Tibial artery (tissue), 4 donors: ENCODE measurements at places on chromosomes 4 and X.

- H3K4me3 ChIP-seq = no peak overlapping the region
- no peak overlapping the region for H3K27ac ChIP-seq
- H3K36me3 ChIP-seq = no peaks in the 10 kb centered on the region
- H3K4me1 ChIP-seq = no peaks in the 10 kb centered on the region
- H3K27me3 ChIP-seq = no peaks in the 10 kb centered on the region
Observed at GRCh38 chr4:16725252-16725651, 173.2 kb downstream of the LDB2 start.

DNA sequence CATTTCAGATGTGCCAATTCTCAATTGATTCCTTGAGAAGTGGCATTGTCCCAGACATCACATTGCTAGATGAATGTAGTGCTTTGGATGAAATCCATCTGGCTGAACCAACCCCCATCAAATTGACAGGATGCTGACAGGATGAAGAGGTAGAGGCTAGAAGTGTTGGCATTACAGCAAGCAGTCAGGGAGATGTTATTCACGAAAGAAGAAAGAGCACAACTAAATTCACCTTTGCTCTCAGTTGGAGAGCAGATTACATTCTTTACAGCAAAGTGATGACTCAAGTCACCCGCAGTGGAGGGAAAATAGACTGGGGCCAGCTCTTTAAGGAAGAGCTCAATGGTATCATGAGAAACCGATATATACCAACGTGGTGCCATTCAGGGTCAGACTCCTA lies 259.6 kb downstream of the C4orf33 start:
- no peak overlapping the region for H3K27ac ChIP-seq
- H3K36me3 ChIP-seq = no peaks in the 10 kb centered on the region
- no peak for DNase-seq
- H3K4me3 ChIP-seq = no peak overlapping the region
- H3K4me1 ChIP-seq = peaks cover 6% of the 10 kb centered on the region

GRCh38 chrX:40845331-40845911 lies 110.1 kb upstream of the MED14 start:
- H3K4me1 ChIP-seq = no peaks in the 10 kb centered on the region
- no peak for DNase-seq
- no peaks in the 10 kb centered on the region for H3K36me3 ChIP-seq
- peak overlapping the region; percentile 14 for H3K4me3 ChIP-seq
- H3K27ac ChIP-seq = peak overlapping the region; percentile 6
- H3K27me3 ChIP-seq = no peaks in the 10 kb centered on the region

- H3K4me3 ChIP-seq = no peak overlapping the region
- no peak overlapping the region for H3K27ac ChIP-seq
- H3K27me3 ChIP-seq = no peaks in the 10 kb centered on the region
- H3K4me1 ChIP-seq = no peaks in the 10 kb centered on the region
- DNase-seq = no peak
Observed at GRCh38 chr4:70743731-70744130, 22.0 kb downstream of the RUFY3 start.

GRCh38 chr4:108432418-108432817 lies 188.0 kb upstream of the RPL34 start:
- no peaks in the 10 kb centered on the region for H3K36me3 ChIP-seq
- no peak for DNase-seq
- H3K27me3 ChIP-seq = no peaks in the 10 kb centered on the region

DNA sequence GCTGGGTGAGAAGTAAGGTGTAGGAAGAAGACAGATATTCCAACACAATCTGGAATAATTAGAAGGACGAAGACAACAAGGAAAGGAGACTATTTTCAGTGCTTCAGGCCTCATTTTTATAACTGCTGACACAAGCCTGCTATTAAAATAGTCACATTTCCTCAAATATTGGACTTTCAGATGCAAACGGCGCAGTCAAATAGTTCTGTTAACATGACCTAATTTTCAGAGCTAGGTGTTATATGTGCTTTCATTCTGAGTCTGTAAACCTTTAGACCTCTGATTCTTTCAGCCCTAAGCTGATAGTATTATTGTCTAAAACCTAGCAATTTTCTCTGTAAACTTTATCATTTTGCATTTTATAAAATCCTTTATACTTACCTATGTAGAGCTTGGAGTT lies 261.5 kb downstream of the IL1RAPL1 start:
- no peak overlapping the region for H3K27ac ChIP-seq
- no peaks in the 10 kb centered on the region for H3K36me3 ChIP-seq
- no peak for DNase-seq
- H3K27me3 ChIP-seq = no peaks in the 10 kb centered on the region

- H3K4me1 ChIP-seq = no peaks in the 10 kb centered on the region
- no peak overlapping the region for H3K4me3 ChIP-seq
- H3K27ac ChIP-seq = no peak overlapping the region
- no peak for DNase-seq
Observed at GRCh38 chr4:19195696-19196095, 1056.0 kb upstream of the SLIT2 start.

DNA sequence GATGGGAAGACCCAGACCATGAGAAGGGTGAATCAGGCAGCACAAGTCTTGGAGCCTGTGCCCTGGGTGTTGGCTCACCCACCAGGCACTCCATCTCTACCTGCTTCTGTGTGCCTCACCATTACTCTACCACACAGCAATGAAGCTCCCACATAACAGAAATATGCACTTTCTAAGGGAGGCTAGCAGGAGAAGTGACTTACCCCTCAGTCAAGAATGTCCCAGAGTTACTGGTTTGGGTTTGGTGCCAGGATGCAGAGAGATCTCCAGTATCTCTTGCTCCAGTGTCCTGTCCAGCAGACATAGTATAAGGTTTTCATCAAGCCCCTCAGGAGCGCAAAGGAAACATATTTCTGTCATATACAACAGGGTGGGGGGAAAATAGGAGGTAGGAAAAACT lies 11.3 kb upstream of the RAB40A start:
- no peak overlapping the region for H3K4me3 ChIP-seq
- DNase-seq = no peak
- no peaks in the 10 kb centered on the region for H3K36me3 ChIP-seq
- H3K4me1 ChIP-seq = no peaks in the 10 kb centered on the region
- no peak overlapping the region for H3K27ac ChIP-seq

GRCh38 chrX:153774576-153775292 lies 6.1 kb upstream of the SRPK3 start:
- no peak for DNase-seq
- H3K4me3 ChIP-seq = no peak overlapping the region
- no peaks in the 10 kb centered on the region for H3K4me1 ChIP-seq
- peaks cover 55% of the 10 kb centered on the region for H3K36me3 ChIP-seq
- H3K27me3 ChIP-seq = no peaks in the 10 kb centered on the region

- no peaks in the 10 kb centered on the region for H3K27me3 ChIP-seq
- DNase-seq = peak; percentile 36
- no peak overlapping the region for H3K4me3 ChIP-seq
- no peaks in the 10 kb centered on the region for H3K4me1 ChIP-seq
- H3K36me3 ChIP-seq = peaks cover 11% of the 10 kb centered on the region
Observed at GRCh38 chrX:119004920-119005524, 30.6 kb downstream of the LONRF3 start.

DNA sequence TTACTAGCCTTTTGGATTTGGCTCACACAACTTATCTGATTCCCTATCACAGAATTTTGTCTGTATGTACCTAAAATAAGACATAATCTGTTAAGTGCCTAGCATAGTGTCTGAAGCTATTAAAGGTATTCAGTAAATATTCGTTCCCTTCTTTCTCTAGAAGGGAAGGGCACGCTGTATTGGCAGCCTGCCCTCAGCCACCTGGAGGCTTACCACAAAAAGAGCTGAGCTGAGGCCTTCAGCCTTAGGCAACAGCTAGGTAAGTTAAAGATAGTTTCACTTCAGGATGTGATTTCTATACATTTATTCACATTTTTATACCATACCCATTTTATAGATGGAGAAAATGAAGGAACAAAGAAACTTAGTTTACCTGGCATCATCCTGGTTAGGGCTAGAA lies 400.0 kb upstream of the LCORL start:
- H3K4me1 ChIP-seq = no peaks in the 10 kb centered on the region
- H3K27me3 ChIP-seq = no peaks in the 10 kb centered on the region
- DNase-seq = no peak
- no peaks in the 10 kb centered on the region for H3K36me3 ChIP-seq

GRCh38 chrX:74234818-74235217 lies 69.2 kb upstream of the ZCCHC13 start:
- H3K4me1 ChIP-seq = no peaks in the 10 kb centered on the region
- H3K27me3 ChIP-seq = no peaks in the 10 kb centered on the region
- no peak for DNase-seq
- no peak overlapping the region for H3K27ac ChIP-seq
- H3K4me3 ChIP-seq = no peak overlapping the region
- peaks cover 7% of the 10 kb centered on the region for H3K36me3 ChIP-seq

DNA sequence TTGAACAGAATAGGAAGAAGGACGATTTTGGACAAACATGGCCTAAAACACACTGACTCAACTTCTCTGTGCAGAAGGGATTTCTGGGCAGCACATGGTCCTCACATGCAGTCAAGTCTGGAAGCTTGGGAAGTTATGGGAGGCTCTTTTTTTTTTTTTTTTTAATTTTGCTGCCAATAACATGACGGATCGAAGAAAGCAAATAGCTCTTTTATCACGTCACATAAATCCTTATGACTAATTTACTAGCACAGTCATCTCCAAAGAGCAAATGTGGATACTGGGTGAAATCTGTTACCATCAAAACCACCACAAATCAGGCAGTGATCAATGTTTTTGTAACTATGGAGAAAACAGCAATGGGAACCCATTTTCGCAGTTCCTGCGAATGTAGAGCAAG lies 193.3 kb upstream of the FAM9B start:
- H3K27me3 ChIP-seq = no peaks in the 10 kb centered on the region
- no peak for DNase-seq
- H3K4me3 ChIP-seq = no peak overlapping the region

GRCh38 chr4:85812776-85813175 lies 337.8 kb downstream of the ARHGAP24 start:
- no peak overlapping the region for H3K27ac ChIP-seq
- no peaks in the 10 kb centered on the region for H3K4me1 ChIP-seq
- DNase-seq = no peak
- no peak overlapping the region for H3K4me3 ChIP-seq

GRCh38 chrX:21658152-21658737 lies at the start of gene KLHL34:
Gene KLHL34 (minus strand): TSS chrX:21658330. CDS start chrX:21657788, 542 bp downstream.
- no peak for DNase-seq
- no peaks in the 10 kb centered on the region for H3K4me1 ChIP-seq
- H3K27me3 ChIP-seq = peaks cover 26% of the 10 kb centered on the region
- no peak within 1 kb of the TSS for H3K27ac ChIP-seq
- H3K4me3 ChIP-seq = peak within 1 kb of the TSS; percentile 12
- no peaks in the 10 kb centered on the region for H3K36me3 ChIP-seq

DNA sequence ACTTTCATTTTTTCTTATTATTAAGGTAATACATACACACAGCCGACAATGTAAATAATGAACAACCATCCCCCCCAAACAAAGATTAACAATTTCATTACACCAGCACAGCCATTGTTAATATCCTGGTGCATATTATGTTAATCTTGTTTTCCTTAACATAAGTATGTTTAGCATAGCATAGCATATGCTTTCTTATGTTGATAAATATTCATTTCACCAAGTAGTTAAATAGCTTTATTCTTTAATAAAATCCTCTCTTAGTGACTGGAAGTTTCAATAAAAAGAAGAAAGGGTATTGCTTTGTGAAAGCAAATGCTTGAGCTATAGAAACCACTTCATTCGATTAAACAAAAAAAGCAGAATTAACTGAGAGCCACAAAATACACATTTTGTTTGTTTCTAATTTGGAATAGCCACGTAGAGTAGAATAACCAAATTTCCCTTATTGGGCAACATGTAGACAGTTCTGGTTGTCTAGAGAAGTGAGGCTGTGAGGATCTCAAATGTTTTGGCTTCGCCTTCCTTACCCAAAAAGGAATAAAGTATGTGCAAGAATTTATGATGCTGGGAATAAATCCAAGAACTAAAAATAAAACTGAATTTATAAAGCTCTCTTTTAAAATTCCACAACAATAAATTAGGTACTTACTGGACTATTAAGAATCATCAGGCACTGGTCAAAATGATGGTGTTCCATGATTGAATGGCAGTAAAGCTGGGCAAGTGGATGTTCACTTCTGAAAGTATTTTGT lies 118.0 kb downstream of the PDE5A start:
- no peak overlapping the region for H3K4me3 ChIP-seq
- no peaks in the 10 kb centered on the region for H3K27me3 ChIP-seq
- peaks cover 24% of the 10 kb centered on the region for H3K4me1 ChIP-seq
- peak overlapping the region; percentile 67 for H3K27ac ChIP-seq

- H3K4me3 ChIP-seq = no peak overlapping the region
- peak; percentile 25 for DNase-seq
- no peak overlapping the region for H3K27ac ChIP-seq
- no peaks in the 10 kb centered on the region for H3K36me3 ChIP-seq
- no peaks in the 10 kb centered on the region for H3K4me1 ChIP-seq
Observed at GRCh38 chrX:9562851-9563250, 98.0 kb downstream of the TBL1X start.

- no peak for DNase-seq
- H3K4me3 ChIP-seq = no peak overlapping the region
- H3K27me3 ChIP-seq = no peaks in the 10 kb centered on the region
- peak overlapping the region; percentile 5 for H3K27ac ChIP-seq
- no peaks in the 10 kb centered on the region for H3K36me3 ChIP-seq
Observed at GRCh38 chr4:157655096-157655809, 434.7 kb downstream of the GRIA2 start.

DNA sequence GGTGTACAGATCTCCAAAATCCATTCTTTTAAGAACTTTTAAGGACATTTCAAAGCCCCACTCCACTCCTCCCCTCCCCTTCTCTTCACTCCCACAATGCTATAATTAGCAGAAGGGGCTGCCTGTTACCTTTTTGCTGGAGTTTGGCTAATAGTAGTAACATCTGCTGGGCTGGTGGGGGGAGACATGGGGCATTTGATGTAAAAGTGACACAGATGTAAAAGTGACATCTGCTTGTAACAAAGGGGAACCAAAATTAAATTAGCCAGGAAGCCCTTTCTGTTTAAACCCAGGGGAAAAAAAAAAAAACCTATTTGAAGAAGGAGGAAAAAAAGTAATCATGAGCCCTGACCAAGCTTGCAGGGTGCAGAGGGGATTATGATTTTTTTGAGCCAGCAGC lies 5.4 kb upstream of the PHOX2B start:
- H3K4me1 ChIP-seq = no peaks in the 10 kb centered on the region
- no peaks in the 10 kb centered on the region for H3K36me3 ChIP-seq
- DNase-seq = no peak
- no peak overlapping the region for H3K4me3 ChIP-seq
